ENCODE measurements at places on chromosomes 2 and 18.
A peak's percentile ranks its signal among the peaks of the same experiment; 100 is the strongest.

DNA sequence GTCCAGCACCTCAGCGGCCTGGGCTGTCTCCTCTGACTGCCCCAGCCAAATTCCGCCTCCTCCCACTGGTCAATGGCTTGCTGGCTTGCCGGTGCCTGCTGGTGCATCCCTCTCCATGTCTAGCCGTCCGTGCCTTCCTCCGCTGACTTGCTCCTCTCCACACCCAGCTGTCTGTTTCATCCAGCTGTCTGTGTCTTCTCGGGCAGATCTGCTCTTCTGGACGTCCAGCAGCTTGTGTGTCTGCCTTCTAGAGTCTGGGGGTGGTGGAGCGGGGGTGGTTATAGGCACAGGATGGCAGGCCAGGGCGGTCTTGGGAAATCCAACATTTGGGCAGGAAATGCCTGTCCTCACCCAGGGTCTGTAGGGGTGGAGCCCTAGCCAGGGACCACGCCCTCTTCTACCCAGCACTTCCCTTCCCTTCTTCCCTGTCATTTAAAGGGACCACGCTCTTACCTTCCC is 369.2 kb downstream of the GALNT13 start:
- no peak for DNase-seq

DNA sequence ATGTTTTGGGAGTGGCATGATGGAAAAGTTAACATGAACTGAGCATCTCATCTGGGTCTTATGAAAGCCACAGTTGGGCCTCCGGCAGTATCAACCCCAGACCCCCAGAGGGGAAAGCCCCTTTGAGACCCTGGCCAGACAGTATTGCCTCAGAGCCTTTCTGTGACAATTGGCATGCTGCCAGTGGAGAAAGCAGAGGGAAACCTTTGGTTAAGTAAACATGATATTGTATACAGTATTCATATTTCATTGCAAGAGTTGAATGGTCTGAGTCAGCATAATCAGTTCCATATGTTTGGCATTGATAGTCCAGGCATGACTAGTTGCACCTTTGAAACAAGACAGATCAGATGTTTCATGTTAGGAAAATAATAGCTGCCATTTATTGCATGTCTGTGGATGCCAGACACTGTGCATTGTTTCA is 20.0 kb downstream of the MERTK start:
- DNase-seq, result peak; percentile 95

- DNase-seq, result no peak
Observed at GRCh38 chr2:5111581-5111980, 580.6 kb upstream of the SOX11 start.

GRCh38 chr2:28895189-28895893 is 874 bp downstream of the WDR43 start:
- DNase-seq, result peak; percentile 21

GRCh38 chr18:6542296-6542695 is 127.6 kb upstream of the L3MBTL4 start:
- DNase-seq, result no peak

GRCh38 chr2:55860832-55861231 is 62.8 kb downstream of the EFEMP1 start:
- no peak for DNase-seq

DNA sequence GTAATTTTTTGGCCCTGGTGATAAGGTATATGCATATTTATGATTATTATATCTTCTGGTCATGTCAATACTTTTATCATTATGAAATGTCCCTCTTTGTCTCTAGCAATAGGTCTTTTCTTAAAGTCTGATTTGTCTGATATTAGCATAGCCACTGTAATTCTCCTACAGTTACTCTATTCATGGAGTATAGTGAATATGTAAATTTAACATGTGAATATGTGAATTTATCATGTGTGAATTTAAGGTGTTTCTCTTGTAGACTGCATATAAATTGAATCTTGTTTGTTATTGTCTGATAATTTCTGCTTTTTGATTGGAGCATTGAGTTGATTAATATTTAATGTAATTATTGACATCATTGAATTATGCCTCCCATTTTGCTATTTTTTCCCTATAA is 259.4 kb downstream of the HRH4 start:
- DNase-seq, result no peak

DNA sequence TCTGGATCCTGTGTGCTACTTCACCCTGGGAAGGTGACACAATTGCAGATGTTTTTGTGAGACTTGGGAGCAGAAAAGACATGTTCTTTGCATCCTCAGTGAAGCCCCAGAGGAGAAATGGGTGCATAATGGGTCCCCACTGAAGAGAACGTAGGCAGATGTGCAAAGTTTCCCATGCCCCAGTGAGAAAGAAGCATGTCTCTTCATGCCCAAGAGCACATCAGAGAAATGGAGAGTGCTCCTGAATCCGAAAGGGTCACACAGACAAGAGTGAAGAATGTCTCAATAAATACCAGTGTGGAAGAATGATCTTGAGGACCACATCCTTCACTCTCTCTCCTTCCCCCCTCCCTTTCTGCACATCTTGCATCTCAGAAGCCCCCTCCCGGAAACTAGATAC is 167.7 kb downstream of the TMEM247 start:
- no peak for DNase-seq
